ENCODE measurements at places on chromosomes 16 and 17.
A peak's percentile ranks its signal among the peaks of the same experiment; 100 is the strongest.

GRCh38 chr17:40355123-40355803 is 9.3 kb downstream of the GJD3 start:
- peak; percentile 37 for DNase-seq

DNA sequence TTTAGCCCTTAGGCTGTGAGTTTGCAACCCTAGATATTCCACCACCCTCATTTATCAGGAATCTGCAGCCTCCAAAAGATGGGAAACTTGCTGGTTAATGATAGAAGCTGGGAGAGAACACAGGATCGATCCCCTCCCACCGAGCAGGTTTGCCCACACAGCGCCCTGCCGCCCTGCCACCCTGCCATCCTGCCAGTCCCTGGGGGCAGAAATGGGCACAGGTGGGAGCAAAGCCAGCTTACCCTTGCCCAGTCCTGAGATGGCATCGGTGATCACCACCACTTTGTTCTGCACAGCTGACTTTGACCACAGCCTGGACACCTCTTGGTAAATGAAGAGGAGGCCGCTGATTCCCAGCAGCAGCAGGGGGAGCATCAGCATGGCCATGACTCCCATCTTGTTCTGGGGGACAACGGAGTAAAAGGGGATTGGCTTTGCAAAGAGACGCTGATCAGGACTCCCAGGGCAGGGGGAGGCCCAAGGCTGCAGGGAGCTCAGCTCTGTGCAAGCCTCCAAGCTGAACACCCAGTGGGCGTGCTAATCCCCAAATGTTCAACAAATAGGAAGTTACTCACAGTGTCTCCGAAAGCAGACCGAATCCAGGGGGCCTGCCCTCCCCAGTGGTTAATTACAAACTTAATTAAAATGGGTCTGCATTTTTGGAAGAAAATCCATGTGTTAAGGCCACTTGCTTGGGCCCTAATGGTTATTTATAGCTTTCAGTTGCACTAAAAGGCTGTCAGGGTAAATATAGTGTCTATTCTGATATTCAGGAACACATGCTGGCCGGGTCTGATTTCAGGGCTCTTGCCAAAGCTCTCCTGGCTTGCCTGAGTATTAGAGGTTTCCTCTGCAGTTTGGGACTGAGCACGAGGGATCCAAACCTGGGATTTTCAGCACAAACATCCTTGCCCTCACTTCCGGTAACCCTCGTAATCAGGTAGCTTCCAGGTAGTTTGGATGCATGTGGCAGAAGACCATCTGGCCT is at the start of gene DHRS7C:
Gene DHRS7C (minus strand): TSS at position 704 of the 988 bp plus-strand sequence. CDS start 308 bp downstream, at position 396.
- DNase-seq, result no peak

DNA sequence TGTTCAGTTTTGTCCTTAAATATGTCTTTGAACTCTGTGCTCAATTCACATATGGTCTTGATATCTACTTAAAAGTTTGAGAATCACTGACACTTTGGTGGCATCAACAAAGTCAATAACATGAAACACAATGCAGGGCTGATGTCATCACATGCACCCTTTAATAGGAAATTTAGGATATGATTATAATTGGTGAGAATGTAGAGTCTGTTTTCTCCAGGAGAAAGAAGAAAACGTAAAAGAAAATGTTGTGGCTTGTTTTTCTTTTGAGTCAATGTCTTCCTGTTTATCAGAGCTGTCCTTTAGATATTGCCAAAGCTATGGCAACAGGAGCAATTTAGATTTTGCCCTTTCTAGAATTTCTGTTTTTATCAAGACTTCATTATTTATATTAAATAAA is 396.9 kb downstream of the CDH13 start:
- DNase-seq, result no peak

GRCh38 chr16:64745258-64745930 is 376.5 kb downstream of the CDH11 start:
- no peak for DNase-seq

DNA sequence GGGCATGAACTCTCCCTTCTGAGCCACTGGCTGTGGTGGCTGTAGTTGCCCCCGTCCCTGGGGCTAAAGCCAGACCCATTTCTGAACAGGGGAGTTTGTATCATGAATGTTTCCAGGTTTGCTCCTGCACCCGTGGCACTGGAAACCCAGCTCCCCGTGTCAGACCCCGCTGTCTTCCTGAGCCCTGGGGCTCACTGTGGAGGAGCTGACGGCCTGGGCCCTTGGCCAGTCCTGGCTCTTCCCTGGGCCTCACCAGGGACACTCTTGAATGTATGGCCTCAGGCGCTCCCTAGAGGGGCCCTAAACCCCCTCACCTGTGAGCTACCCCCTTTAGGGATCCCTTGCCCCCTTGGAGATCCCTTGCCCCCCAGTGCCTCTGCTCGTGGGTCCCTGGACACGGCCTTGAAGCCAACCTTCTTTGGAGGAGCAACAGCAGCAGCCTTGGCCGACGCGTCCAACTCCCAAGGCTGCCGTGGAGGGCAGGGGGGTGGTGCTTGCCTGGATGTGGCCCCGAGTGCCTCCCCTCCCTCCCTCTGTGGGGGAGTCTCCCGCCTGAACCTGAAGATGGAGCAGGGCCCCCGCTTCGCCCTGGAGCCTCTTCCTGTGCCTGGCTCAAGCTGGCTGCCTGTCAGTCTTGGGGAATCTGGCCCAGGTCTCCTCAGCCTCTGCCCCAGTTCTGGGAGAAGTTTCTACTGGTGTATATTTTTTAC is 15.9 kb downstream of the CASKIN2 start:
- no peak for DNase-seq

GRCh38 chr17:27569257-27569722 is 61.7 kb upstream of the LGALS9 start:
- no peak for DNase-seq

DNA sequence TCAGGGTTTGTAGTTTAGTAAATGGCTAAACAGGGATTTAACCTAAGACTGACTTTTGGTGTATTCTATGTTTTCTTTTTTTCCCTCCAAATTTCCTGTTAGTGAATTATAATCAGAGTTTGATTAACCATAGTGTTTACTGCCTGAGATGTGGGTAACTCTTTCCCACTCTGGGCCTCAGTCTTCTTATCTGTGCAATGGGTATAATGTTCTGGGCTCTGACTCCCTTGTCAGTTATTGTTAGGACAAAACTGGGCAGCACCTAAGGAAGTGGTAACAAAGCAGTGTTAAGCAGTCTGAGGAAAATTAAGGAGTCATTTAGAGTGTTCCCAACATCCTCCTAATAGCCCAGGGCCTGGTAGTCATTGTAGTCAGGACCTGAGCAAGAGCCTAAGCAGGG is 206.4 kb upstream of the N4BP1 start:
- no peak for DNase-seq

- no peak for DNase-seq
These were observed 38.3 kb upstream of the MAP3K14 start for GRCh38 chr17:45355087-45355486.

DNA sequence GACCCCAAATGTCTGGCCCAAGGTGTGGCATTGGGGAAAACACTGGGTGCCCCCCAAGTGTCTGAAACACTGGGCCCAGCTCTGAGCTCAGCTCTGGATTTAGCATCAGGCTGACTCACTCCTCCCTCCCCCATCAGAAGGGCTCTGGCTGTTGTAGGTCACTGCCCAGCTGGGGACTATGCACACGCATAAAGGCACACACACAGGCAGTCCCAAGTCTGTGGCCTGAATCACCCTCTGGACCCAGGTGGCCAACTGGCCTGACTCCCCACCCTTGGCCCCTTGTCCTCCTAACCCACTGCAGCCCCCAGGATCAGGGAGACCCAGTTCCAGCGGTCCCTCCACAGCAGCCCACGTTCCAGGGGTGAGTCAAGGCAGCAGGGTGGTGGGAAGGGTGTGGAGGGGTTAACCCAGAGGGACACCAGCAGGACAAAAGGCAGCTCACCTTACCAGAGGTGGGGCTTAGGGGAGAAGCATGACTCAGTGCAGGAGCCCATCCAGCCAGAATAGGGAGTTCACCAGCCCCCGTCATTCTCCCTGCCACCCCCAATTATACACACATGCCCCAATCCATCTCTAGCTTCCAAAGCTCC is 47.0 kb downstream of the MYO18A start:
- DNase-seq, result no peak

GRCh38 chr17:80474231-80474960 is 2.0 kb downstream of the NPTX1 start:
- no peak for DNase-seq

DNA sequence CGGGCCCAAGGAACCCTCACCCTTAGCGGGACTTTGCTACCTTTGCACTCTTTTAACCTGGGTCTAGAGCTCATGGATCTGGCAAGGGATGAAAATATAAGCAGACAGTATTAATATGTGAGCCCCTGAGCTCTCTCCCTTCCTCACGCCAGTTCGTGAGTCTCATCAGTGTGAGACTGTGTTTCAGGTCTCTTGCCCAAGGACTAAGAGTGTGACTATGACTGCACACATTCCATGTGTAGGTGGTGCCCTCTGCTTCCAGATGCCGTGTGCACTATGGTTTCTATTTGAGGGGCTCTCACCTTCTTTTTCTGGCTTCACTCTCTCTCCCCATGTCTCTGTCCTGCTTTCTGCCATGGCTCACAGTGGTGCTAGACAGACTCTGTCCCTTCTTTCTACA is 40.5 kb downstream of the DHRS7B start:
- no peak for DNase-seq

GRCh38 chr17:36505171-36505570 is 18.7 kb downstream of the ZNHIT3 start:
- DNase-seq, result no peak

- DNase-seq, result no peak
These were observed 45.4 kb downstream of the SOX8 start for GRCh38 chr16:1026784-1027500.

GRCh38 chr17:63573634-63574033 is 23.4 kb downstream of the DCAF7 start:
- no peak for DNase-seq

GRCh38 chr16:86566966-86567700 is 504 bp downstream of the FOXC2 start:
- DNase-seq, result no peak

GRCh38 chr17:79192503-79193351 is 118.1 kb downstream of the ENGASE start:
- DNase-seq, result no peak

- no peak for DNase-seq
These were observed 58.9 kb downstream of the TMC6 start for GRCh38 chr17:78069695-78070094.

GRCh38 chr16:54455030-54455725 is 168.6 kb upstream of the IRX3 start:
- no peak for DNase-seq

- DNase-seq, result no peak
These were observed 1384.2 kb downstream of the CDH11 start for GRCh38 chr16:63737633-63738032.

DNA sequence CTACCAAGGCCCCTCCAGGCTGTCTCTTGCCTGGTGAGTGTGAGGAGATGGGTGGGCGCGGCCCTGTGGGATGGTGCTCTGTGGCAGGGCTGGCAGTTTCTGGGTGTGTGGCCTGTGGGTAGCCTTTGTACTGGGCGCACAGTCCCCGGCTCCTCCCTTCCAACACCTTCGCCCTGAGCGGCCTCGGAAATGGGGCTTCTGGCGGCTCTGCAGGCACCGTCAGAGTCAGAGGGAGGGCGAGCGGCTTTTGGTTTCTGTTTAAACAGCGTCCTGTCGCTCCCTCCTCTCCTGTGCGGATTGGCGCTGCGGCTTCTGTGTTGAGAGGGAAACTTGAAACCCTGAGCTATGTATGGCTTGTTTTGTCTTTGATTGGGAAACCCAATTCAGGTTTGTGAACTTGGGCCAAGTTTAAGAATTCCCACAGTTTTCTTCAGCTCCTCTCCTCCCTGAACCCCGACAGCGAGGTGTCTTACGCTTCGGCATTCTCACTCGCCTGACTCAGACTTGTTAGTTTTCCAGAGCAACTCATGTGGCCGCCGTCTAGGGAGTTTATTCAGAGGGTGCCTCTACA is 8.3 kb upstream of the ZNF750 start:
- no peak for DNase-seq

DNA sequence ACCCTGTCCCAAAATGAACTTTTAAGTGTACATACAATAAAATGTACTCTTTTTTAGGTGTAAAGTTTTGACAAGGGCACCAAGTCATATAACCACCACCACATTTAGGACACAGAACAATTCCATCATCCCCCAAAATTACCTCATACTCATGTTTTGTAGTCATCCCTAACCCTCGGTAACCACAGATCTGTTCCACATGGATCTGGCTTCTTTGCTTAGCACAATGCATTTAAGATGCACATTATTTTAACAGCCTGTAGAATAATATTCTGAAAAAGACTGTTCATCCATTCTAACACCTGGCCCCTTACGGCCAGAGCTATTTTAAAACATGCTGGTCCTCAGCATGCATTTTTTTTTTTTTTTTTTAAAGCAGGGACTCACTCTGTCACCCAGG is 25.2 kb upstream of the CFAP20 start:
- DNase-seq, result no peak

- DNase-seq, result no peak
These were observed 17.8 kb downstream of the HNF1B start for GRCh38 chr17:37726891-37727675.

- no peak for DNase-seq
These were observed 13.8 kb downstream of the PSMB3 start for GRCh38 chr17:38766341-38766740.
